ENCODE measurements at places on chromosomes 16 and 17.

DNA sequence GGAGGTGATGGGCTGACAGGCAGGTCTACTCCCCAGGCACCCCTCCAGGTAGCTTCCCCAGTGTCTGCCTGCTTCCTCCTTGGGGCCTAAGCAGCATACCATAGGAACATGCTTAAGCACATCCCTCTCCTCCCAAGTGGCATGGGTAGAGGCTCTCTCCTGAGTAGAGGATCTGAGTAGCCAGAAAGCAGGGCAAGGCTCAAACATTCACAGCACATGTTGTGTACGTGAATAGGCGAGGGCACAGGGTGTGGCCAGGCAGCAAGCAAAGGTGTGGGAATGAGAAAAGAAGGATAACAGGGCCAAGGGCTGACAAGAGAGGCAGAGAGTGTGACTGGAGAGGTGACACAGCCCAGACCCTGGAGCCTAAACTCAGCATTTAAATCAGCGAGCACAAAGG, 29.7 kb upstream of the GFOD2 start:
- DNase-seq, result no peak

DNA sequence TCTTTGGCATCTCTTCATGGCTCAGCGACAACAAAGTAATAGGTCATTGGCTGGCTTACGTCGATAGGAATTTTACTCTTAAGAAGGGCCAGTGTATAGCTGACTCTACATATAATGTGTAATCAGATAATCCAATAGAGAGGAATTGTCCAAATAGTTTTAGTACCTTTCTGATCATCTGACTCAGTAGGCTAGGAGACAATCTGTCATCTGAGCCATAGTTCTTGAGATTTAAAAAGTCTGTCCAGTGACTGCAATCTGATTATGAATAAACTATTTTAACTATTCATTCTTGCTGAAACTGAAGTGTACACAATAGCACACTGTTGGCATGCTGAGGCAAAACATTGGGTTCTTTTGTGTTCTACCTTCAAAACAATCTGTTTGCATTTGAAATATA, 21.4 kb upstream of the NOL11 start:
- no peak for DNase-seq

DNA sequence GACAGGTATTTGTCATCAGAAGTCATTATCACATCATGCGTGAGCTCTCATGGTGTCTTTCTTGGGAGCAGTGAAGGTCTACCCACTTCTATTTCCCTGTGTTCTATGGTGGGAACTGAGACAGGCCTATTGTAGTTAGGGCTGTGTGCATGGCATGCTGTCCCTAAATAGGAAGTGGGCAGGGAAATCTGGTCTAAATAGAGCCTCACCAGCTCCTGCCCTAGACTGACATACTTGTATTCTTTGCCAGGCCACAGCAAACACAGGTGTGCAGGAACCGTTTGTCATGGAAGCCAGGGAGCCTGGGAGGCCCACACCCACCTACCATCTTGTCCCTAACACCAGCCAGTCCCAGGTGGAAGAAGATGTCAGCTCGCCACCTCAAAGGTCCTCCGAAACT, 10.1 kb downstream of the SLC7A6 start:
- DNase-seq, result no peak

DNA sequence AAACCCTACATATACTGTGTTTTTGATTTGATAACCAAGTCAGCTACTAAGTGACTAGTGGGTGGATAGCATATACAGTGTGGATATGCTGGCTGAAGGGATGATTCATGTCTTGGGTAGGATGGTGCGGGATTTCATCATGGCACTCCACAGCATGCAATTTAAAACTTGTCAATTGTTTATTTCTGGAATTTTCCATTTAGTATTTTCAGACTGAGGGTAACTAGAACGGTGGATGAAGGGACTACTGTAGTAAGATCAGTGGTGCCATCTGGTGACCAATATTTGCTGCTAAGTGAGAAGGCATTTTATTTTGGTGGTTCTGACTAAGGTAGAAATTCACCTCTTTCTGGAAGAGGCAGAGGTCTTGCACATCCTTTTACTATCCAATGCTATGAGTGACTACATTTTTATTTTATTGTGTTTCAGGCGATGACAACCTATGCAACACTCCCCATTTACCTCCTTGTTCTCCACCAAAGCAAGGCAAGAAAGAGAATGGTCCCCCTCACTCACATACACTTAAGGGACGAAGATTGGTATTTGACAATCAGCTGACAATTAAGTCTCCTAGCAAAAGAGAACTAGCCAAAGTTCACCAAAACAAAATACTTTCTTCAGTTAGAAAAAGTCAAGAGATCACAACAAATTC, 3.1 kb downstream of the CDC6 start:
- no peak for DNase-seq

DNA sequence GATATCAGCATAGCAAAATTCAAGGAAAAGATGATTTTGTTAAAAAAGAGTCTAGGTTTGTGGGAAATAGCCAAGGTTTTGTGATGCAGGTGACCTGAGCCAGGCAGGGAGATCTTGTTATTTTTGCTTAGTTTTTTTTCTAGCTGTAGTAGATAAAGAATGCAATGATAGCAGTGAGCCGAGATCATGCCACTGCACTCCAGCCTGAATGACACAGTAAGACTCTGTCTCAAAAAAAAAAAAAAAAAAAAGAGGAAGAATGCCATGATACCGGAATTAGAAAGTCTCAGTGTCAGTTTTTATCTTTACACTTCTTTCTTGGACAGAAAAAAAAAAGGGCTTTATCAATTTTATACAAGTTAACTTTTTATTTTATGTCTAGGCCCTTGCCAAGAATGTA, 27.5 kb downstream of the TMEM238L start:
- no peak for DNase-seq

- DNase-seq, result no peak
Observed at GRCh38 chr17:44398692-44399691, 9.5 kb upstream of the ITGA2B start.

DNA sequence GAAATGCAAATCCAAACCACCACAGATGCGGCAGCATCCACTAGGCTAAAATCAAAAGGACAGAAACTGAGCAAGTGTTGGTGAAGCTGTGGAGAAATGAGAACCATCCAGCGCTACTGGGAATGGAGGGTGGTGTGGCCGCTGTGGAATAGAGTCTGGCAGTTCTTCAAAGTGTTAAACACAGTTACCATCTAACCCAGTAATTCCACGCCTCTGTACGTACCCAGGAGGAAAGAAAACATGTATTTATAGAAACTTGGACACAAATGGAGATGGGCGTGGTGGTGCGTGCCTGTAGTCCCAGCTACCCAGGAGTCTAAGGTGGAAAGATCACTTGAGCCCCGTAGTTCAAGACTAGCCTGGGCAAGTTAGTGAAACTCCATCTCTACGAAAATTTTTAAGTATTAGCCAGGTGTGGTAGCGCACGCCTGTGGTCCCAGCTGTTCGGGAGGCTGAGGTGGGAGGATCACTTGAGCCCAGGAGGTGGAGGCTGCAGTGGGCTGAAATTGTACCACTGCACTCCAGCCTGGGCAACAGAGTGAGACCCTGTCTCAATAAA, 11.6 kb downstream of the SLC25A10 start:
- DNase-seq, result no peak

- DNase-seq, result no peak
Observed at GRCh38 chr17:54867634-54868033, 33.0 kb upstream of the TOM1L1 start.

GRCh38 chr17:70369391-70369790, 200.1 kb downstream of the KCNJ2 start:
- DNase-seq, result no peak

- DNase-seq, result no peak
Observed at GRCh38 chr16:28168991-28169554, 42.7 kb downstream of the XPO6 start.

DNA sequence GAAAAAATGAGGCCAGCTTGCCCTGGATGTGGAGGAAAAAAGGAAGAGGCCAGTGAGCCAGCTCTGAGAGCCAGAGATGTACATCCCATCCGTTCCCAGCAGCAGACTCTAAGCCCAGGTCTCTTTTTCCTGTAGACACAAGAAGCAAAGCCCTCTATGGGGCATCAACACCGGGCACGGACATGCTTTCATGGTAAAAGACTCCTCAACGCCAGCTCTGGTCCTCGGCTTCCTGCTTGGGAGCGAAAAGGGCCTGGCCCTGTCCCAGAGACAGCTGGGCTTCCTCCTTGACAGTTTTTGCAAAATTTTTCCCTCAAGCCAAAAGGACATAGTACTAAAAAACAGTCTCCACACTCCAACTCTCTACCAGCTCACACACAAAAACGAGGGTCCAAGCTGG, 27.1 kb downstream of the PELP1 start:
- DNase-seq, result no peak

DNA sequence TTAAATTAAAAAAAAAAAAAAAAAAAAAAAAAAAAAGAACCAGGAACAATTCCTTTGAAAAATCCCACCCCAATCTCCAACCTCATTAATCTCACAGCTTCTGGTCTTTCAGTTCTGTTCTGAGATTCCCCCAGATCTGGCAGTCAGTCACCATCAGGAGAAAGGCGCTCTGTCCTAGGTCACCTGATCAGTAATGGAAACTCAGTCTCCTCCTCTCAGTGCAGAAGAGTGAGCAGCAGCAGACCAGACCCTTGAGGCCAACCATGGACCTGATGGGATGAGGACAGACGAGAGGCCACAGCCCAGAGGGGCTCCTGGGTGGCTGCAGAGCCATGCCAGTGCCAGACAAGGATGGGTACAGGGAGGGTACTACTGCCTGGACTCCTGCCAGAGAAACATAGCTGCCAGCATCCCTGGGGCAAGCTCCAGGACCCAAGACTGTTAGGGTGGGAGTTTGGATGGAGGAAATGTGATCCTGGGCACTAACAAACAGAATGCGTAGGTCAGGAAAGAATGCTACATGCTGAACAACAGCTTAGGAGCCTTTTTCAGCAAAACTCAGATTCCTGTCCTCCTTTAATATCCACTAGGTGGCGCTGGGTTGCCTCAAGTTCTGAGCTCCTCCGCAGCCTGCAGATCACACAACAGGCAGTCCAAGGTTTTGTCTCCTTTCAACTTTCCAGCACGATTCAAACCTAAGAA, 28.7 kb downstream of the MPG start:
- no peak for DNase-seq

- DNase-seq, result no peak
Observed at GRCh38 chr16:23934610-23935236, 98.9 kb downstream of the PRKCB start.

- DNase-seq, result no peak
Observed at GRCh38 chr17:44932787-44933097, 14.8 kb downstream of the KIF18B start.

DNA sequence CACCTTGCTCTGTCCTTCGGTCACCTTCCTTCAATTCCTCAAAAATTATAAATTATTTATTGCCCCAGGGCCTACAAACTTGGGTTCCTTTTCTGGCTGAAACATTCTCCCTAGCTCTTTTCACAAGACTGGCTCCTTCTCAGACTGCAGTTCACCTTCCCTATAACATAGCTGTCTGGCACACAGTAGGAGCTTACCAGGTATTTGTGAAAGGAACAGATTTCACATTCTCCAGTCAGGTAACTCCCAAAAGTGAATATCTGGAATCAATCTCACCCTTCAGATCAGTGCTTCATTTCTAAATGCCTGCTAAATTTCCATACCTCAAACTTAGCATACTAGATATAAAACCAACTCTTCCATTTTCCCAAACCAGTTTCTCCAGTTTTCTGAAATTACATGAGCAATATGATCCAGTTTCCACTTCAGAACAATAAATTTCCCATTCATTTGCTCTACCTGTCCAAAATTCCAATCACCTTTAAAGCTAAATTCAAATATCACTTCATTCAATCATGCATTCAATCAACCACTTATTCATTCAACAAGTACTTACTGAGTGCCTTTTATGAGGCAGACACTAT, 6.1 kb downstream of the RFFL start:
- DNase-seq, result no peak

GRCh38 chr17:63950940-63951907, 19.1 kb upstream of the CD79B start:
- no peak for DNase-seq

DNA sequence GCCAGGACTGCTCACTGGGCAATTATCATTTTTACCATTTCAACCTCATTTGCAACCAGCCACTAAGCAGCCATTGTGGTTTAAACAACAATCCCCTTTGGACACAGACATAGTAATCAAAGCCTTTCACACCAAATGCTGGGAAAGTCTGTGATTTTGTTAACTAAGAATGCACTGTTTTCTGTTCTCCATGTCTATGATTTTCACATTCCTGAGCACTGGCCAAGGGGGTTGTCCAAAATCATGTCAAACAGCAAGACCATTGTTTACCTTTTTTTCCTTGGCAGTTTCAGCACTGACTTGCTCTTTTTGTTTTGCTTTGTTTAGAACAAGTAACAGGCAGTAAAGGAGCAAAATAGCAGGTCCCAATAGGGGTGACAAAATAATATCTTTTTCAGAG, 106.3 kb upstream of the SIAH1 start:
- no peak for DNase-seq

DNA sequence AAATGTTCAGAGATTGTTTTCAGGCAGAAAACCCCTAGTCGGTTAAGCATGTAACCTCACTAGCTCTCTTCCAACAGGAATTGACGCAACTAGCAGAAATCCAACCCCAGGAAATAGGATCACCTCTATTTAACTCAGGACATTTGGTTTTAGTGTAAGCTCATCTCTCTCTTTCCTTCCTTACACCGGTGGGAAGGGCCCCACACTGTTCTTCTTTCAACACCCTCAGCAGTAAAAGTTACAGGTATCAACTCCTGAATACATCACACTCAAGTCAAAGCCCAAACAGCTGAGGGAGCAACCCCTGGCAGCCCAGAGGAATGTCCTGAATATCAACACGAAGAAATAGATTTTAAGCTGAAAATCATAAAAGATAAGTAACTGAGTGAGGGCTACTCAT, 191.2 kb upstream of the KIF2B start:
- DNase-seq, result no peak

GRCh38 chr16:4411684-4412083, 4.7 kb downstream of the CORO7 start:
- DNase-seq, result no peak

GRCh38 chr17:80529104-80529903, 15.3 kb upstream of the RPTOR start:
- DNase-seq, result no peak

DNA sequence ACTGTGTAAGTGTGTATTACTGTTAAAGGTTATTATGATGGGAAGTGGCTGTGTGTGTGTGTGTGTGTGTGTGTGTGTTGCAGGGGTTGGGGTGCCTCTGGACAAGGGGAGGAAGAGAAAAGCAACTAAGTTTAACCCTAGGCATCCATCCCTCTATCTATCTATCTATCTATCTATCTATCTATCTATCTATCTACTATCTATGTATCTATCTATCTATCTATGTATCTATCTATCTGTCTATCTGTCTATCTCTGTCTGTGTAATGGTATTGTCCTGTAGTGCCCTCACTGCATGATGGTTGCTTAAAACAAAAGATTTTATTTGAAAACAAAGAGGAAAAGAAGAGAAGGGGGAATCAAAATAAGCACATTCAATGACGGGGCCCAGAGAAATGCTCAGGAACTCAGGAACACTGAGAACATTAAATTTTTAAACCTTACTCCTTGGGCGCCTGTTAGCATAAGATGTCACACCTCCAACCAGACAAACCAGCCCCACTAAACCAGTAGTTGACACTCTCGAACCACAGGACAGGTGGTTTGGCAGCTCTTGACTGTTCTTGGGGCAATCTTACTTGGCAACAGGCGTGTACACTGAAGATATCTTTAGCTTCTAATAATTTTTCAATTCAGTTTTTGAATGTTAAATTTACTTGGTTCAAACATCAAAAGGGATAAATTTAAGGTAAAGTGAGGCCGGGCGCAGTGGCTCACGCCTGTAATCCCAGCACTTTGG, 5.1 kb upstream of the RPL26 start:
- DNase-seq, result no peak

GRCh38 chr16:27706866-27707685, 157.1 kb downstream of the KATNIP start:
- DNase-seq, result no peak

GRCh38 chr17:50352072-50352692, 6.3 kb downstream of the XYLT2 start:
- no peak for DNase-seq
